ENCODE measurements at places on chromosomes 6 and 20.
A peak's percentile ranks its signal among the peaks of the same experiment; 100 is the strongest.

GRCh38 chr6:3770023-3770720 lies 18.7 kb upstream of the PXDC1 start:
- no peak for DNase-seq

DNA sequence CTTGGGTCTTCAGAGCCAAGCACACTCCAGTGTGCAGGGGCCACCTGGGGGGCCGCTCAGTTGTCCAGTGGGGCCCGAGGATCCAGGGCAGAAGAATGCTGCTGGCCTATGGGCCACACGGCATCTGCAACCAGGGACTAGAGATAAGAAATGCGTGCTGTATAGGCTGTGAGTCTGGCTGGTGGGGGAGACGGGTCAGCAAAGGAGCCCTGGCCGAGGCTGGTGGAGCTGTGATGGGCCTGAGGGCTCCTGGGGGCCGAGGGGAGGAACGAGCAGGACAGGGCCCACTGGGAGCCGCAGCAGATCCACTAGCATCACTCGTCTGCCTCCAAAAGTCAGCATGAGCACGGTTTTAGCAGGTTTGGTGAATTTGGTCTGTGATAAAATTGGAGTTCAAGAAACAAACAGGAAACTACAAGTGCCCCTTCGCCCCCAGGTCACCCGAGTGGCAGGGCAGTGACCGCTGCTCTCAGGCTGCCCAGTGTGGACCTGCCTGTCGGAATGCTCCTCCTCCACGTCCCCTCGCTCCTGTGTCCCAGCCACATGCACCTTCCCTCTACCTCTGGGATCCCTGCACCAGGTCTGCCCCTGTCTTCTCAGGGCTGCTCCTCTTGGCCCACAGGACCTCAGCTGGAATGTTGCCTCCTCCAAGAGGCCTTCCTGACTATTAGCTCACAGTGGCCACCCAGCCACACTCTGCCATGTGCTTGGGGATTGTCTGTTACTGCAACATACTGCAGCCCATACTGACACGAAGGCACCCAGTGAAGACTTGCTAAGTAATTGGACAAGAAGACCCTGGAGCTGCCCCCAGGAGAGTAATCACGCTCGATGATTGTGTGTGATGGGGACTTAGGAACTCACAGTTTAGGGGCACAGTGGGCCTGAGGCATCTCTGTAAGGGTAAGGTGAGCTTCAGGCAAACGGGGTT lies 10.9 kb downstream of the ACSS1 start:
- DNase-seq: no peak

- no peak for DNase-seq
These were observed 193.6 kb upstream of the FOXQ1 start for GRCh38 chr6:1118287-1118647.

DNA sequence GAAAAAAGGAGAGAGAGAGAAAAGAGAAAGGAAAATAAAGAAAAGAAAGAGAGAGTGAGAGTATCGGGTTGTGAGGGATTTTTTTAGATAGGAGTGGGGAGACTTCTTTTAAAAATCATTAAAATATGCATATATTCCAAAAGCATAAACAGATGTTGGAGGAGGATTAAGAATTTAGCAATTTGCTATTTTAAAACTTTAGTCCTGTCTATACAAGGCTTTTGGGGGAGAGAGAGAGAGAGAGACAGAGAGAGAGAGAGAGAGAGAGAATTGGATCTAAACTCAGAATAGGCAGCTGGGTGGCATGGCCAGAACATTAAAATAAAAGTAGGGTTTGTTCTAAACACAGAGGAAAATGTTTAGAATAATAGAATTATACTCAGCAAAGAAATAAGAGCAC lies 72.1 kb downstream of the SOD2 start:
- DNase-seq: no peak

- DNase-seq: no peak
These were observed 1.3 kb downstream of the LKAAEAR1 start for GRCh38 chr20:64082820-64083377.

DNA sequence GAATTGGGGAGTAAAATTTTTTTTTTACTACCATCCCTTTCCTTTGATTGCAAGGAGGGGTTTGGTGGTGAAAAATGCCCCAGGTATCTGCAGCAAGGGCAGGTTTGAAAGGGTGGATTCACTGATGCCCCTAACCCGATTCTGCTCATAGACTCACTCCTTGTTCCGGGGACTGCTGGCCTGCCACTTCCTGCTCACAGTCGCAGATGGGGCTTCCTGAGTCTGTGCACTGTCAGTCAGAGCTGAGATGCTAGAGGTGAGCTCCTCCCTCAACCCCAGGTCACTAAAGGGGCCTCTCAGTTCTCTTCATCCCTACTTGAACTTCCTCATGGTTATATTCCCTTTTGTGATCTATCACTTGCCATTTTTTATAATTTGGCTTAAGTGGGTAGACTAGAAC lies 357.9 kb downstream of the FARS2 start:
- DNase-seq: peak; percentile 9

- DNase-seq: no peak
These were observed 52.7 kb downstream of the TRAF3IP2 start for GRCh38 chr6:111552958-111553357.

DNA sequence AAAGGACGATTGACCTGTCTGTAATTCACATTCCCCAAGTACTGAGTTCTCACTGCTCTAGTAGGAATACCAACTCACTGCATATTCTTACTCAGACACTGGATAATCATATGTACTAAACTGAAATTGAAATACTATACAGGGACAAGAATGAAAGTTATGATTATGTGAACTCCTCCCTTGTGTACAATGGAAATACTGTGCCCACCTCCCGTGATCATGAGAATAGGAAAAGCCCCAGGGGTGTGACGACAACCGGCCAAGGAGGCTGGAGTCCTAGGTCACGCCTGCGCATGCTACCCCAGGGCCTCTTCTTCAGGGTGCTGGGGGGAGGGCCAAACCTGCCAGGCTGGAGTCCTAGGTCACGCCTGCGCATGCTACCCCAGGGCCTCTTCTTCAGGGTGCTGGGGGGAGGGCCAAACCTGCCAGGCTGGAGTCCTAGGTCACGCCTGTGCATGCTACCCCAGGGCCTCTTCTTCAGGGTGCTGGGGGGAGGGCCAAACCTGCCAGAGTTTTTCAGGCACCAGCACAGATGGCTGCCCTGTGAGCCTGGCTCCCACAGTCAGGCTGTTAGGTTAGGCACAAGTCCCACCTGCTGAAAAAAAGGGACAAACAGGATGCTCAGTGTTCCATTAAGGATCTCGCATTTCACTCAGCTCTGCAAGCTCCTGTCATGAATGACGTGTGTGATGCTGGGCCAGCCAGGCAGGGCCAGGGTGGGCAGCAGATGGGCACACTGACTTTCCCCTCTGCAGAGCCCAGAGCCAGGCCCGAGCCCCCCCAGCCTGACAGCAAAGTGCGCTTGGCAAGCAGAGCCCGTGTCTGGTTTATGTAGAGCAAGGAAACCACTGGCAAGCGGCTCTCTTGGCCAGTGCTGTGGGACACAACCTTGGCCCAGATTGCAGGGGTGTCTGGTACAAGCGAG lies 107.7 kb downstream of the FOXF2 start:
- no peak for DNase-seq

DNA sequence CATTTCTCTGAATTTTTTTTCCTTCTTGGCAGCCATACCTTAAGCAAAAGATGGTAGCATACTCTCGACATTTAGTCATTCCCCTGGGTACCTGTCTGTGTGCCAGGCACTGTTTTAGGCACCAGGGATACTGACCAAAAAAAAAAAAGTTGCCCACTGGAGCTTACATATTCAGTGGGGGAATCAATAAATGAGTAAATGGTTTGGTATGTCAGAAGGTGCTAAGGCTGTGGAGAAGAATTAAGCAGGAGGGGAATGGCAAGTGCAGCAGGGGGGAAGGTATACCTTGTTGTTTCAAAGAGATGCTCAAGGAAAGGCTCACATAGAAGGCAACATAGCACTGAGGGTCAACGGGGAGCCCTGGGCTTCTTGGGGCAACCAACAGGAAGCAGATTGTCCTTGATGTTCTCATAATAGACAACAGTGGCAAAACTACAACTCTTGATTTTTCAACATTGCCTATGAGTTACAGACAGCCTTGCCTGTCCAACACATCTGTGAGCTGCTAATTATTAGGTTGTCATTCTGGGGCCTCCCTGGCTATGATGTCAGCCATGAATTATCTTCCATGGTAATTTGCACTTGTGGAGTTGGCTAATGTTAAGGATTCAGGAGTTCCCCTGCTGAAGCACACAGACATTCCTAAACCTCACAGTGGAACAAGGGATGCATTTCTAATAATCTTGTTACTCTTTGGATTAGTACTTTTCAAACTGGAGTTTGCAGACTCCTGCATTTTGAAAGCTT lies 19.6 kb downstream of the NT5E start:
- no peak for DNase-seq

DNA sequence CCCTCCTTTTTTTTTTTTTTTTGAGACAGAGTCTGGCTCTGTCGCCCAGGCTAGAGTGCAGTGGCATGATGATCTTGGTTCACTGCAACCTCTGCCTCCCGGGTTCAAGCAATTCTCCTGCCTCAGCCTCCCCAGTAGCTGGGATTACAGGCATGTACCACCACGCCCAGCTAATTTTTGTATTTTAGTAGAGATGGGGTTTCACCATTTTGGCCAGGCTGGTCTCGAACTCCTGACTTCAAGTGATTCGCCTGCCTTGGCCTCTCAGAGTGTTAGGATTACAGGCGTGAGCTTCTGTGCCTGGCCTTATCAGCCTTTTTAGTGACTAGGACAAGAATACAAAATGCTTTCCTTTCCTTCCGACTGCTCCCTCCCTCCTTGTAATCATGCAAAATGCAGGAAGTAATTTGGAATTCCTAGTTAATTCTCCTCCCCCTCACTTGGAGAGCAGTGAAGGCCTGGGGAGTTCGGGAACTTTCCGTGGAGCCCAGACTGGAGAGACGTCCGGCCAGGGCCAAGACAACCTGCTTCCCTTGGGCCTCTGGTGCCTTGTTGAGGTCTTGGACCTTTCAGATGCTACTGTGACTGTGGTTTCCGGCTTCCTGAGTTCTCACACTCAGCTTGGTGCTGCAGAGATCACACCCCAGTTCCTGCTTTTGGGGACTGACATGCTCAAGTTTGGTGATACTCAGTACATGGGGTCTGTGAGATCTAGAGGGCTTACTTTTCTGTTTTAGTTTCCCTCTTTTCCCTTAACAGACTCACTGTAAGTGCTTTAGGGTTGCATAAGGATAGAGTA lies 3.9 kb upstream of the PHF20 start:
- peak; percentile 51 for DNase-seq

GRCh38 chr6:6405031-6405430 lies 84.6 kb upstream of the F13A1 start:
- no peak for DNase-seq

- DNase-seq: no peak
These were observed 258.8 kb downstream of the CDC5L start for GRCh38 chr6:44646355-44646754.

GRCh38 chr20:62925420-62926228 lies 681 bp downstream of the DIDO1 start:
- DNase-seq: no peak

DNA sequence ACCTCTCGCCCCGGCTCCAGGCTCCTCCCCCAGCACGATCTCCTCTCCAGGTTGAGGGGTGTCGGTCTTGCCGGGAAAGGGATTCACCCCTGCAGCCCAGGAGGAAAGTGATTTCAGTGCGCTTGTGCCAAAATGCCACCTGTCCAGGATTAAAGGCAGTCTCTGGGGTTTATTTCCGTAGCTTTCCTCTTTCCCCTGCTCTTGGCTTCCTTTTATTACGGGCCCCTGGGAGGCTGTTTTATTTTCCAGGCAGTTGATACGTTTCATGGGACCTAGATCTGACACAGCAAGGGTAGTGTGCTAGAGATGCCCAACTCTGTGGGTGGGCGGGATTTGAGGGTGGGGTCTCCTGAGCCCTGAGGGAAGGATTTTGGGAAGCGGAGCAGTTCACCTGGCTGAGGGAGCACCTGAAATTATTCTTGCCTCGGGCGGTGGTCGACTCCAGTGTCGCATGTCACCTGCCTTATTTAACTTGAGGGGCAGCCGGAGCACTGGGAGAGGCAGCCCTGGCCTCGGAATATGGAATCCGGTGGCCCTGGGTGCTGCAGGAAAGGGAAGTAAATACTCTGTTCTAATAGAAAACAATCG lies 9.5 kb upstream of the NKX2-2 start:
- no peak for DNase-seq

DNA sequence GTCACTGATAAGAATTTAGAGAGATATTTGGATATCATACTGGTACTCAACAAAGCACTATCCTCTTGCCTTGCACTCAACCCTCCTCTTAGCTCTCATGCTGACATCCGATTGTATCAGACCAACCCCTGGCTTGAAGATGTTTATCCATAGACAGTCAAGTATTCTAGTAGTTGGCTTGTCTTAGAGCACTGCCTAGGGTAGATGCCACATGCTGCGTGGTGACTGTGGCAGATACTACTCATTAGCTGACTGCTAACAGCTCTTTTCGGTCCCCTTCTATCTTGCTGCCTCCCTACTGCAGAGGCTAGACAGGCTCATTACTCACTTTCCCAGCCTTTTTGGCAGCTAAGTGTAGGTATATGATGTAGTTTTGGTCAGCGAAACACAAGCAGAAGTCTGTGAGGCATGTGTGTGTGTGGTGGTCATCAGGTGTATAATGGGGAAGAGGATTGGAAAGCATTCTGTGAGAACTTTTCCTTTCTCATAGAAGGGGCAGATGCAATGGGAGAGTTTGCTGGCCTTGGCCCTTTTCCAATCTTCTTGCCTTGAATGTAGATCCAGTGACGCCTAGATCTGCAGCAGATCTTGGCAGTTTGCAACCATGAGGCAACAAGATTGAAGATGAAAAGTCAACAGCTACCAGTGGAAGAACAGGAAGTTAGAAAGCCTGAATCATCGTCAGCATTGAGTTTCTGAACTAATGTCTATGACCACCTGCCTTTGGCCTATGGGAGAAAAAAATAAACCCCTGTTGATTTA lies 4.4 kb upstream of the IFNGR1 start:
- no peak for DNase-seq

GRCh38 chr6:55758156-55758937 lies 117.0 kb downstream of the BMP5 start:
- no peak for DNase-seq

- no peak for DNase-seq
These were observed 84.1 kb downstream of the ZFAND3 start for GRCh38 chr6:37903351-37904340.

- no peak for DNase-seq
These were observed 35.9 kb upstream of the TBC1D22B start for GRCh38 chr6:37221585-37222124.

- no peak for DNase-seq
These were observed 161.1 kb upstream of the PLN start for GRCh38 chr6:118386975-118387374.

- no peak for DNase-seq
These were observed 4.7 kb upstream of the ENPP5 start for GRCh38 chr6:46175446-46175845.

GRCh38 chr20:34871966-34872621 lies 562 bp downstream of the GGT7 start:
- DNase-seq: no peak

Data from stimulated activated CD8-positive, alpha-beta memory T cell treated with anti-CD3 and anti-CD28 coated beads, Interleukin-7, amount 100 ng/mL, for 1 hour (primary cell).